ENCODE measurements at places on chromosomes 4 and X. TPM values are rescaled to one million over a fixed set of nuclear protein-coding genes. Genes with fewer than 3 reads are reported as not detected.

GRCh38 chr4:13982010-13982409, 354.5 kb upstream of the BOD1L1 start:
- H3K27ac ChIP-seq = no peak overlapping the region
- no peak overlapping the region for H3K4me3 ChIP-seq
- H3K27me3 ChIP-seq = no peaks in the 10 kb centered on the region

DNA sequence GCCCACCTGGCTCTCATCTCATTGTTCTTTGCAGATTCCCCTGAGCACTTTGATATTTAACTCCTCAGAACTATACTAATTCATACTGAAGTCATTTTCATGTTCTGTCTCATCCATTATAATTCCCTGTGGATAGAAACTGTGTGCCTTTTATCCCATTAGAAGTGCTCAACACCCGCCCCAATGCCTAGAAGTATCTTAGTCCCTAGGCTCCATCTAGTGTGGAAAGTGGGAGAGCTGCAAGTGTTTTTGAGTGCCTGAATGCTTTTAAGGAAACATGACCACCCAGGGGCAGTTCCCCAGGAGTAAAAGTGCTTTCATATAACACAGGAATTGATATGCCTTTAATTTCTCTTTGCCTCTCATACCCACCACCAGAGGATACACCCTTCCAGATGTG, 117.0 kb downstream of the CHRDL1 start:
- no peak overlapping the region for H3K27ac ChIP-seq
- H3K4me3 ChIP-seq = no peak overlapping the region
- DNase-seq = no peak
- H3K27me3 ChIP-seq = no peaks in the 10 kb centered on the region
- no peaks in the 10 kb centered on the region for H3K4me1 ChIP-seq

DNA sequence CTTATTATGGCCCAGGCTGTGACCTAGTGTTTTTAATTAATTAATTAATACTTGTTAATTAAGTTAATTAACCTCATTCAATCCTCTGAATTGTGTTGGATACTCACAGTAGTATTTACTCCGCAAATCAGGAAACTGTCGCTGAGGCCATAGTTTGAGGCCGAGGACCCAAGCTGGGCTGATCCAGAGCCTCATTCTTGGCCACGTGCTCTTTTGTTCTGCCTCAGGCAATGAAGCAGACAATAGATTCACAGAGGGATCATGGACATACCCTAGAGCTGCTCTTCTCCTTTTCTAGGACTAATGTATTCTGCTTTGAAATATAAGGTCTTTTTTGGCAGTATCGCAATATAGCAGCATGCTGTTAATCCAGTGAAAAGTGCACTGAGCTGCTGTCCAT, 24.0 kb upstream of the SNCA start:
- no peaks in the 10 kb centered on the region for H3K36me3 ChIP-seq
- H3K4me3 ChIP-seq = no peak overlapping the region
- DNase-seq = no peak
- no peaks in the 10 kb centered on the region for H3K4me1 ChIP-seq

- H3K4me1 ChIP-seq = no peaks in the 10 kb centered on the region
- no peaks in the 10 kb centered on the region for H3K36me3 ChIP-seq
- H3K4me3 ChIP-seq = no peak overlapping the region
Measured at GRCh38 chr4:13703096-13703495, 75.6 kb upstream of the BOD1L1 start.

GRCh38 chr4:39741401-39741800, 43.5 kb downstream of the UBE2K start:
- no peak overlapping the region for H3K27ac ChIP-seq
- H3K36me3 ChIP-seq = no peaks in the 10 kb centered on the region
- DNase-seq = no peak
- no peaks in the 10 kb centered on the region for H3K27me3 ChIP-seq
- no peaks in the 10 kb centered on the region for H3K4me1 ChIP-seq
- no peak overlapping the region for H3K4me3 ChIP-seq

GRCh38 chr4:122787940-122788339, 38.7 kb upstream of the FGF2 start:
- no peak overlapping the region for H3K27ac ChIP-seq
- H3K4me1 ChIP-seq = peaks cover 12% of the 10 kb centered on the region
- no peaks in the 10 kb centered on the region for H3K36me3 ChIP-seq
- H3K27me3 ChIP-seq = no peaks in the 10 kb centered on the region
- no peak for DNase-seq

Gene SSR4
- 103 TPM for total RNA-seq

Gene FAM9B
- total RNA-seq = not detected

Gene SAP30
- 61.7 TPM for total RNA-seq

Measured in thoracic aorta (tissue), 2 donors.